Left ventricle myocardium inferior (tissue), 1 donor: ENCODE measurements at places on chromosomes 1 and 21. TPM values are rescaled to one million over a fixed set of nuclear protein-coding genes. Genes with fewer than 3 reads are reported as not detected.

- no peaks in the 10 kb centered on the region for H3K27me3 ChIP-seq
- no peak overlapping the region for H3K4me3 ChIP-seq
- H3K36me3 ChIP-seq, result no peaks in the 10 kb centered on the region
- no peak for DNase-seq
These were observed 35.7 kb upstream of the LIN9 start for GRCh38 chr1:226344441-226345259.

Gene CHI3L2
- total RNA-seq, result 1.1 TPM

DNA sequence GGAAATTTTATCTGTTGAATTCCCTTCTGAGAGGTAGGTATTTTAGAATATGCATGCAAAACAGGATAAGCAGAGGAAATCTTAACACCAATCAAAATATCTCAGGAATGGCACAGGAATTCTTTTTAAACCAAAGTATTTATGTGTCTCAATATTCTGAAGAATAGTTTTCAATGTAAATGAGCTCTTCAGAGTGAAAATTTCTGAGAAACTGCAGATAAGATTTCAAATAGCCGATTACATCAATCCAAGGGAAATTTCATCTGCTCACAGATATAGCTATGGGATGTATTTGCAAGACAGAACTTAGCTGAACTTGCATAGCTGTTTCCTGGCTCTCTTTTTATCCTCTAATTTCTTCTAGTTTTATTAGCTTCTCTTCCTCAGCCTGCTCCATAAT lies 209.5 kb downstream of the GRIK1 start:
- no peak overlapping the region for H3K4me3 ChIP-seq
- DNase-seq, result no peak
- no peaks in the 10 kb centered on the region for H3K4me1 ChIP-seq
- no peaks in the 10 kb centered on the region for H3K36me3 ChIP-seq
- H3K27me3 ChIP-seq, result no peaks in the 10 kb centered on the region

DNA sequence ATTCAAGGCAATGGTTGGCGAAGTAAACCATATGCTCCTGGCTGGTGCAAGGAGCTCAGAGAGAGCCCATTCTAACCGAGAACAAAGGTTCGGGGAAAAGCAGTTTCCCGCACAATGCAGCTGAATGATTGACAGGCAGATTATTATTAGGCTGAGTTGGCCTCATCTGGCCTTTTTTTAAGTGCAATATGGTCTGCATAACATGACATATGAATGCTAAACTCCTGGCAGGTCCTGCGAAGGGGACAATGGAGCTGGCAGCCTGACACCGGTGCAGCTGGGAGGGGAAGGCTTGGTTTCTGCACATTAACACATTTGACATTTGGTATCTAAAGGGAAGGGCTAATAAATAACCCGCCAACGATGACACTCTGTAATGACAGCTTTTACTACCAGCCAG lies 92.0 kb downstream of the MIS18A start:
- H3K36me3 ChIP-seq, result no peaks in the 10 kb centered on the region
- no peak for DNase-seq
- no peak overlapping the region for H3K4me3 ChIP-seq
- H3K4me1 ChIP-seq, result peaks cover 6% of the 10 kb centered on the region
- H3K27ac ChIP-seq, result no peak overlapping the region
- H3K27me3 ChIP-seq, result no peaks in the 10 kb centered on the region

- no peak for DNase-seq
- H3K4me3 ChIP-seq, result no peak overlapping the region
- H3K27ac ChIP-seq, result peak overlapping the region; percentile 98
- H3K27me3 ChIP-seq, result no peaks in the 10 kb centered on the region
These were observed 15.4 kb downstream of the AHDC1 start for GRCh38 chr1:27588256-27589232.

Gene CDK11B
- total RNA-seq, result 24.3 TPM

DNA sequence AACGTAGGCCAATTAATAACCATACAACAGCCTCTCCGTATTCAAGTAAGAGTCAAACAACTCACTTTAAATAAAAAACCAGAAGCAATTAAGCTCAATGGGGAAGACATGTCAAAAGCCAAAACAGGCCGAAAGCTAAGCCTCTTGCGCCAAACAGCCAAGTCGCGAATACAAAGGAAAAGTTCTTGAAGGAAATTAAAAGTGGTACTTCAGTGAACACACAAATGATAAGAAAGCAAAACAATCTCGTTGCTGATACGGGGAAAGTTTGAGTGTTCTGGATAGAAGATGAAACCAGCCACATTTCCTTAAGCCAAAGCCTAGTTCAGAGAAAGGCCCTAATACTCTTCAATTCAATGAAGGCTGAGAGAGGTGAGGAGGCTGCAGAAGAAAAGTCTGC lies 53.4 kb downstream of the SIPA1L2 start:
- no peaks in the 10 kb centered on the region for H3K36me3 ChIP-seq
- H3K4me1 ChIP-seq, result peaks cover 81% of the 10 kb centered on the region
- no peak for DNase-seq

DNA sequence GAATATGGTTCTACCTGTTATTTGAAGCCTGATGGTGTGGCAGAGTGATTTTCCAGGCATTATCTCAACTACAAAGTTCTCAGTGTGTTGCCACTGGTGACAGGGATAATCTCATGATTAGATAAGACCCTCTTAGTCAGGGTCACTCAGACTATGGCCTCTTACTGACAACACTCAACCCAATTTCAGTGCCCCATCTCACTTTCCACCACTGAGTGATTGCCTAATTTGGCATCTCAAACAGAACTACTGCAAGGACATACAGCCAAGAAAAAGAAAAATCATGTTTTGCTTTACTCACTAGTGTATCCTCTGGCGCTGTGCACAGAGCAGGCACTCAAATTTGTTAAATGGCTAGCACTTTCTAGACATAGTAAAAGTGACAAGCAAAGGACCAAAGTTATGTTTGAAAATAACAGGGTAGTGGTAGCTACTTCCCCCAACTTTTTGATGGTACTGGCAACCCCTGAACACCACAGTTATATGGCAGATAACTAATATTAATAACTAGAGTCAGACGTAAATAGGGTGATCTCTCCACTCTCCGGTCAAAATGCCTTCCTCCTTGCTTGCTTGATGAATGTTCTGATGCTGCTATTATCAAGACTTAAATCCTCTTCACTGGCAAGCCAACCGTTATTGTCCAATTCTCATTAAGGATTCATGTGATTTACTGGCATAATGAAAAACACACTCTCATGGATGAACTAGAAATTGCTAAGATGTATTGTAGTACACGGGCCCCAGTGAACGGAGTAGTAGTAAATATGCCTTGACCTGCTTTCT lies 37.1 kb upstream of the SLC30A10 start:
- peaks cover 34% of the 10 kb centered on the region for H3K36me3 ChIP-seq
- H3K4me3 ChIP-seq, result no peak overlapping the region
- no peak overlapping the region for H3K27ac ChIP-seq
- no peak for DNase-seq
- H3K4me1 ChIP-seq, result no peaks in the 10 kb centered on the region

- no peak for DNase-seq
- no peaks in the 10 kb centered on the region for H3K36me3 ChIP-seq
- H3K27ac ChIP-seq, result no peak overlapping the region
These were observed 7.6 kb upstream of the PLA2G2D start for GRCh38 chr1:20126806-20127440.

Gene LIN28A
- not detected for total RNA-seq

DNA sequence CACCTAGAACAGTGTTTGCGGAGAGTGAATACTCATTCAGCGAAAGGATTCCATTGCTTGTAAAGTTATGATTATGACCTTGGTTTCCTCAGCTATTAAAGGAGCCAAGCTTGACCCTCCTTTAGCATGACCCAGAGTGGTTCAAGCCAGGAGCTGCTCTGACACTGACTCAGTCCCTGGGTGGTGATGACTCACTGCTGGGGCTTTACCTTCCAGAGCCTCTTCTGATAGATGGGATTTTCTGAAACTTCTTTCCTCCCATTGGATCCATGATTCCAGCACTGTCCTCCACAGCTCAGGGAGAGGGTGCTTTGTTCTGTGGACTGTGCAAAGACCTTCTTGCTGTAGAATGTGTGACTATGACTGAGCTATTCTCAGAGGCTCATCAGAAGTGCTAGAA lies 77.4 kb downstream of the S1PR1 start:
- peaks cover 9% of the 10 kb centered on the region for H3K4me1 ChIP-seq
- no peak overlapping the region for H3K27ac ChIP-seq
- H3K4me3 ChIP-seq, result no peak overlapping the region
- no peaks in the 10 kb centered on the region for H3K36me3 ChIP-seq

DNA sequence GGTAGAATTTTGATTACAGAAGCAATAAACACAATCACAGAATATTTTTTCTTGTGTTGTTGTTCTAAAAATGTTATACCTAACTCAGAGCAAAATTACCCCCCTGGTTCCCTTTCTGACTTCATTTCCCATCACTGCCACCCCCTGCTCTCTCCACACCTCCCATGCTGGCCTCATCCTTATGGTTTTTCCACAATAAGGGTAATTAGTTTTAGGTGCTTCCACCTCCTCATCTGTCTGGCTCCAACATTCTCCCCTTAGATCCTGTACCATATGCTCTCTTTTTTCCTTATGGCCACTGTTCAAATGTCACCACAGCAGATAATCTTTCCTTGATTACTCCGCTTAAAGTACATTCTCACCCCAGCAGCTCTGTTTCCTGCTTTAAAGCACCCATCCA lies 2208.6 kb downstream of the MRPL39 start:
- DNase-seq, result no peak
- H3K36me3 ChIP-seq, result no peaks in the 10 kb centered on the region
- no peaks in the 10 kb centered on the region for H3K27me3 ChIP-seq
- no peak overlapping the region for H3K27ac ChIP-seq
- H3K4me3 ChIP-seq, result no peak overlapping the region
